ENCODE measurements at places on chromosomes 3 and 15. TPM values are rescaled to one million over a fixed set of nuclear protein-coding genes. Genes with fewer than 3 reads are reported as not detected.

DNA sequence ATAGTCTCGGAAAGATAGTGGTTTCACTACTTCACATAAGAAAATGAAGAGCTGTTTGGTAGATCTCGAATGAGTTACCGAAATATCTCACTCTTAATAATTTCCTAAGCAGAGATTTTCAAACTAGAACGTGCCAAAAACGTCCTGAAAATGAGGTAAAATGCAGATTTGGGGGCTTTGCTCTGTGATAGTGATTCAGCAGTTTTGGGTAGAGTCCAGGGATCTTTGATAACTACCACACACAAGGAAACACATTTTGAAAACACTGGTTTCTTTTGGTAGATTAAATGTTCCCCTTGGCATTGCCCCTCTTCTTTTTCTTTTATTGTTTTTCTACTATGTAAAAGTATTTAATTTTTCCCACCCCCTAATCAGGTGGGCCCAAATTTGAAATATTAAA, 125.9 kb downstream of the EBLN2 start:
- no peak for DNase-seq

Gene ECE2
- not detected for total RNA-seq

- DNase-seq: peak; percentile 88
Measured at GRCh38 chr15:39140060-39140604, 440.7 kb upstream of the THBS1 start.

GRCh38 chr3:183698756-183699155, 1.2 kb downstream of the YEATS2 start:
- peak; percentile 26 for DNase-seq

- no peak for DNase-seq
Measured at GRCh38 chr15:71334434-71334833, 219.2 kb downstream of the THSD4 start.

GRCh38 chr3:49788056-49788455, 1.7 kb upstream of the IP6K1 start:
- no peak for DNase-seq

- no peak for DNase-seq
Measured at GRCh38 chr15:40548610-40549009, 16.2 kb downstream of the CCDC32 start.

Gene MKRN2OS
- not detected for total RNA-seq

- DNase-seq: peak; percentile 71
Measured at GRCh38 chr3:123602325-123602724, 17.5 kb upstream of the HACD2 start.

DNA sequence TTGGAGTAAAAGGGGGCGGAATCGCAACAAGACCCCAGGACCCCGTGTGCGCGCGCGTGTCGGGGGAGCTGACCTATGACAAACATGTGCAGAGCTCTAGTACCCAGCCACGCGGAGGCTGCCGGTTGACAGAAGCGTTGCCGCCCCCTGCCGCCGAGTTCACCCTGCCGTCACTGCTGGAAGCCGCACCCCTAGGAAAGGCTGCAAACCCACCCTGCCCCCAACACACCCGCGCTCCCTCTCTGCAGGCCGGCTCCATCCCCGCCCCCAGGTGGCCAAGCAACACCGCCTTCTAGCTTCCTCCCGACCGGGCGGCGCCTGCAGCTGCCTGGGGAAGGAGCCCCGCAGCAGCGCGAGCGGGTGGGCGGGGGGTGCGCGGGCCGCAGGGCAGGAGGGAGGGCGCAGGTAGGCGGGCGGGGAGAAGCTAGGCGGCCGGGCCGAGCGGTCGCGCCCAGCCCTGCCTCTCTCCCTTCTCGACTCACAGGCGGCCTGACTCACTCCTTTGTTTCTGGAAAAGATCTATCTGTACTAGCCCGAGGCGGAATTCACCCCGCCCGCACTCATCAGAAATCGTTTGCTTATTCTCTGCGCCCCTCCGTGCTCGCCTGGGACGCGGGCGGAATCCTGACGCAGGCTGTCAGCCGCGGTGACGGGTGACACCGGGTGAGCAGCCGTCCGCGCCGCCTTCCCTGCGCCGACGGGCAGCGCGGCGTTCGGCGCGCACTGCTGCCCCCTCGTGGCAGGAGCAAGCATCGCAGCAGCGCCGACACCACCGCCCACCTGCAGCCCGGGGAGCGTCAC, 160.8 kb downstream of the GAP43 start:
- peak; percentile 90 for DNase-seq

- no peak for DNase-seq
Measured at GRCh38 chr15:50767332-50767861, 1.9 kb upstream of the SPPL2A start.

DNA sequence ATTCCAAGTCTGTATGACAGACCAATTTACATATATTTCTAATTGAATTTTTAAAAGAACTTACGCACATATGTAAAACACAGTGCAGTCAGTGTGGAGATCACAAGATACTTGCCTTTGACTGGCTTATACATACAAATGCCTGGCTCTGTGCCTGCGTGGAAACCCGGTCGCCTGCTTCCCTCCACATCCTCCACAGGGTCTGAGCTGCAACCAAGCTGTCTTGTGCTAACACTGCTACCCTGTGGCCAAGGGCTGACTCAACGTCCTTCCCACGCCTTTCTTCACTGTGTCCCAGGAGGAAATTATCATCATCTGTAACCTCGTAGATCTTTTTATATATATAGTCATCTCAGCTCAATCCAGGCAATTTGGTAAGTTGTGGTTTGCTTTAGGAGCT, 117.0 kb downstream of the WNT7A start:
- no peak for DNase-seq

Gene ZBED2
- total RNA-seq: not detected

Gene MUC13
- not detected for total RNA-seq

GRCh38 chr3:108404368-108404767, 106.0 kb downstream of the MYH15 start:
- no peak for DNase-seq

- no peak for DNase-seq
Measured at GRCh38 chr3:146796078-146796477, 190.9 kb upstream of the PLSCR5 start.

- no peak for DNase-seq
Measured at GRCh38 chr3:114194750-114195149, 15.9 kb upstream of the DRD3 start.

GRCh38 chr15:99509686-99510461, 55.9 kb upstream of the MEF2A start:
- DNase-seq: no peak

Gene LRRC34
- total RNA-seq: not detected

DNA sequence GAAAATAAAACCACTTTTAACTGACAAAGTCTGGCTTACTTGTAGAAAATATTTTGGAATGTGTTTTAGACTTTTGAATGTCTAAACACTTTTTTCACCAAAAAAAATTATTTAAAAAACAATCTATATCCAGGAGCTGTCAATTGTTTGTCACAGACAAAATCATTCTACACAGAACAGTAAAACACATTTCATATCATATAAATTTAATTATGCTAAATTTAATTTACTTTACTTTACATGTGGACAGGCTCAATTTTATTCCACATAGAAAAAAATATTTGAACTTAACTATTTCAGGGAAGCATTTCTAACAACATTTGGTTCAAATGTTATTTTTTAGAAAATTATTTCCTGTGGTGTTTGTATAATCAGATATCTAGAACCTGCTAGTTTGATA, 1417.0 kb downstream of the ZPLD1 start:
- no peak for DNase-seq

GRCh38 chr3:45583021-45583851, 11.3 kb upstream of the LIMD1 start:
- DNase-seq: no peak

DNA sequence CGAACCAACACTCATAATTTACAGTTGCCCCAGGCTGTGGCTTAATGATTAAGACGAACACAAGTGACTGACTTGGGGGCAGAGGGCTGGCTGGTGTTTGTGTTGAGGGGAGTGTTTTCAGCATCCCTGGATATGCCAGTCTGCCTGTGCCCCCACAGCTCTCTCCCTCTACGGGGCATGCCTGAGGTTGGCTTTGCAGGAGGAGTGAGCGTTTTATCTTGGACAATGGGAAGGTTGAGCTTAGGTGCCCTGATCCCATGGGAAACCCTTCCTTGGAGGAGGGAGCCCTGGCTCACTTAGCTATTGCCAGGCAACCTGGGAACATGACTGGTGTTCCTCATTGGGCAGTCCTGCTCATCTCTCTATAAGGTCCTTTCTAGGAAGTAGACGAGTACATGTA, 17.6 kb downstream of the FAM107A start:
- no peak for DNase-seq

DNA sequence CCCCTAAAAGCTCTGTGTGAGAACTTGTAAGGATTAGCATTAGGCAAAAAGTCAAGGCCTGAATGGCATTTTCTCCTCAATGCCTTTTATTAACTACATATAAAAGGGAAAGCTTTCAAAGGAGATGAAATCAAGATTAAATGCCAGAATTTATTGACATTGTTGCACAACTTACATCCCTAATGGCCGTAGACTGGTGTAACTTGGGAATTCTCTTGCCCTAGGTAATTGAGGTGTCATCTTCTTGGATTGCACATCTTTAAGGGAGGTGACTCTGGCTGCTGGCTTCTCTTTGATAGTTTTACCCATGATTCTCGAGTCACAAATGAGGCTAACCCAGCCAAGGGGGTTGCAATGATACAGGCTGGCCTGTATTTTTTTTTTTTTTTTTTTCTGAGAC, 249.1 kb downstream of the TBL1XR1 start:
- no peak for DNase-seq

DNA sequence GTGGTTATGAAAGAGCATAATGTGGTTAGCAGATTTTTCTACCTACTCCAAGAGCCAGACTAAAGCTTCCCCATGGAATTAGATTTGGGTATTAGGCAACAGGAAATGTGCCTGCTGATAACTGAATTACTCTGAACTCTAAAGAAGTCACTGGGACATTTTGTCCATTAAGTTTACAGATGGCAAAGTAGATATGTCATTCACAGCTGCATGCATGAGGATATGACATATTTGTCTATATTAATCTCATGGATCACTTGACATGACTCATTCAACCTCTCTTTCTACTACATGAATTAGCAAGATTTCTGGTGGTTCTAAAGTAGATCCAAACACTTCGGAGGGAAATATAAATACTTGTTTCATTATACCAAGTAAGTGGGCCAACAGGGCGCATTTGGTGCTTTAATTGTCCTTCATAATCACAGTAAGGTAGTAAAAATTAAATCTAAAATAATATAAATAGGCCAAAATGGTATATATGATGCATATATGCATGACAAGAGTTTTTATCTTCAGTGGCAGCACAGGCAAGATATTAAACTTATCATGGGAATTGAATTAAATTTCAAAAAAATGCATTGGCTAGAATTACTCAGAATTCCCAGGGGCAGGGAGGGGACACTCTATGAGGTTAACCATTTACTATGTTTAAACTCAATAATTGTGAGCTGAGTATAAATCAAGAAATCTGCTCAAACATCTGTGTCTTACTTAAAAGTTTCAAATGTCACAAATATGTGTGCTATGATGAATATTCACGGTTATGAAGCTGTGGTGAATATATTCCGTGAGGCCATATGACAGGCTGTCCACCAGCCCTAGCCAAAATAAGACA, 365.3 kb upstream of the KCNMB2 start:
- DNase-seq: peak; percentile 43

GRCh38 chr3:36201546-36201945, 178.8 kb upstream of the STAC start:
- no peak for DNase-seq

DNA sequence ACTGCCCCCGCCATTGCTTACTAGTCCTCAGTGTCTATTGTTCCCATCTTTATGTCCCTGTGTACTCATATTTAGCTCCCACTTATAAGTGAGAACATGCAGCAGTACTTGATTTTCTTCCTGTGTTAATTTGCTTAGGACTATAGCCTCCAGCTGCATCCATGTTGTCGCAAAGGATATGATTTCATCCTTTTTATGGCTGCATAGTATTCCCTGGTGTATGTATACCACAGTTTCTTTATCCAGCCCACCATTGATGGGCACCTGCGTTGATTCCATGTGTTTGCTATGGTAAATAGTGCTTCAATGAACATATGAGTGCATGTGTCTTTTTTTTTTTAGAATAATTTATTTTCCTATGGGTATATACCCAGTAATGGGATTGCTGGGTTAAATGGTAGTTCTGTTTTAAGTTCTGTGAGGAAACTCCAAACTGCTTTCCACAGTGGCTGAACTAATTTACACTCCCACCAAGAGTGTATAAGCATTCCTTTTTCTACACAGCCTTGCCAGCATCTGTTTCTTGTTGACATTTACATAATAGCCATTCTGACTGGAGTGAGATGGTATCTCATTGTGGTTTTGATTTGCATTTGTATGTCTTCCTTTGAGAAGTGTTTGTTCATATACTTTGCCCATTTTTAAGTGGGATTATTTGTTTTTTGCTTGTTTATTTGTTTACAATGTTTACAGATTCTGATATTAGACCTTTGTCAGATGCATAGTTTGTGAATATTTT, 53.7 kb downstream of the GALK2 start:
- no peak for DNase-seq

Gene C3orf62
- 0.67 TPM for total RNA-seq

Gene SOX14
- not detected for total RNA-seq

Measured in A172 (cell line).